Activated CD8-positive, alpha-beta memory T cell treated with anti-CD3 and anti-CD28 coated beads for 48 hours (primary cell): ENCODE measurements at places on chromosomes 2 and 18.

- DNase-seq, result no peak
Observed at GRCh38 chr18:31658670-31659575, 25.5 kb downstream of the B4GALT6 start.

- DNase-seq, result no peak
Observed at GRCh38 chr2:63059793-63060471, 9.3 kb downstream of the OTX1 start.

GRCh38 chr18:73528066-73528465, 619.6 kb downstream of the FBXO15 start:
- DNase-seq, result no peak

DNA sequence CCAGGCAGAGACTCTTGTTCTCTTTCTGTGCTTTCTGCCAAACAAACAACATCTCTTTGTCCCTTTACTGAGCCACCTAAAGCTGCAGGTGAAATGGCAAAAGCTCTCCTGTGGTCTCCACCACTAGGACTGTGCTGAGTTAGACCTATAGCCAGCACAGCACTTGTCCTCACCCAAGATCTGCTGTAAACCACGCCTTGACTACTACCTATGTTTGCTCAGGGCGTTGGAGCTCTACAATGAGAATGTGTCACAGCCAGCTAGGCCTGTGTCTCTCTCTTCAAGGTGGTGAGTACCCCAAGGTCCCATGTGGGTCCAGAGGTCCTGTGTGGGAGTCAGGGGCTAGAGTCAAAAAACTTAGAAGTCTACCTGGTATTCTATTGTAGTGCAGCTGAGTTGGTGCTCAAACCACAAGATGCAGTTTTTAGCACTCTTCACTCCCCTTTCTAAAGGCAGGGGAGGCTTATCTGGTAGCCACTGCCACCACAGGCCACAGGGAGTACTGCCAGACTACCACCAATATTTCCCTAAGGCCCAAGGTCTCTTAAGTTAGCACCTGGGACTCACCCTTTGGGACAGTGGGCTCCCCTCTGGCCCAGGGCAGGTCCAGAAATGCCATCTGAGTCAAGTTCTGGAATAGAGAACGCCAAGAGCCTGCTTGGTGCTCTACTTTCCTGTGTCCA, 96.8 kb upstream of the RPRM start:
- DNase-seq, result no peak

GRCh38 chr2:72094701-72095100, 53.0 kb downstream of the CYP26B1 start:
- no peak for DNase-seq

DNA sequence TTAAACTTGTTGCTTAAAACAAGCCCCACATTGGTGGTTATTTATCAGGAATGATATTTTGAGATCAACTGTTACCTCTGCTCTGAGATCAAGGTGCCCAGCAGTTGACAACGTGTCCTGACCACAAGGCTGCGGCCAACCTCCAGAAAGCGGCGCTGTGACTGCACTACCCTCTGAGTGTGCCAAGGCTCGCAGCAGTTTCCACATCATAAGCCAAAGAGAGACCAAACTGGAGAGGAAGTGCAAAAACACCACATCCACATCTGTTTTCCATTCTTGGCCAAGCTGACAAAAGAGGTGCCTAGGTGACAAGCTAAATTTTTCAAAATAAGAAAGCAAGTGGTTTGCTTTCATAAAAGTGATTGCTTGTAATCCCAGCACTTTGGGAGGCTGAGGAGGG, 410.8 kb upstream of the POU3F3 start:
- DNase-seq, result no peak

DNA sequence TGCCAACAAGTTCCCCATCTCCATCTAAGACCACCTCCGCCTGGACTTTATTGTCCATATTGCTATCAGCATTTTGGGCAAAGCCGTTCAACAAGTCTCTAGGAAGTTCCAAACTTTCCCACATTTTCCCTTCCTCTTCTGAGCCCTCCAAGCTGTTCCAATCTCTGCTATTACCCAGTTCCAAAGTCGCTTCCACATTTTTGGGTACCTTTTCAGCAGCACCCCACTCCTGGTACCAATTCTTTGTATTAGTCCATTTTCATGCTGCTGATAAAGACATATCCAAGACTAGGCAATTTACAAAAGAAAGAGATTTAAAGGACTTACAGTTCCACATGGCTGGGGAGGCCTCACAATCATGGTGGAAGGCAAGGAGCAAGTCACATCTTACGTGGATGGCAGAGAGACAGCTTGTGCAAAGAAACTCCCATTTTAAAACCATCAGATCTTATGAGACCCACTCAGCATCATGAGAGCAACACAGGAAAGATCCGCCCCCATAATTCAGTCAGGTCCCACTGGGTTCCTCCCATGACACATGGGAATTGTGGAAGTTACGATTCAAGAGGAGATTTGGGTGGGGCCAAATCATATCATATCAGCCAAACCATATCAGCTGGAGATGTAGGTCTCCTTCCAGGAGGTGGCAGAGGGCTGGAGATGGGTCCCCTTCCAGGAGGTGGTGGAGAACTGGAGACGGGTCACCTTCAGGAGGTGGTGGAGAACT, 19.8 kb upstream of the TXNDC2 start:
- DNase-seq, result no peak
